Activated CD4-positive, alpha-beta T cell treated with anti-CD3 and anti-CD28 coated beads for 24 hours (primary cell): ENCODE measurements at places on chromosomes 16 and 17.

DNA sequence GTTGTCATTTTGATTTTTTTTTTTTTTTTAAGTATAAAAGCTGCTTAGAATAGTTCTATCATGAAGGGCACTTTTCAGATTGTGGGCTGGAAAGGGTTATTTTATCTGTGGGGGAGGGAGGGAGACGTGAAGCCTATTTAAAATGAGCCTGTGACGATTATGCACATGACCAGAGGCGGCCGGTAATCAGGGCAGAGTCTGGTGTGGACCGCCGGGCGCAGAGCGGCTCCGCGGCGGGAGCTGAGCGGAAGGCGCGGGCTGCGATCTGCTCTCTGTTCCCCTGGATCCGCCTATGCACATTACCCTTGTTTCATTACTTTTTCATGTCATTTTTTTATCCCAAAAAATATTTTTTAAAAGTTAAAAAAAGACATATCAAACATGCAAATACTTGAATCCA is 23.5 kb downstream of the TMC6 start:
- DNase-seq, result no peak

GRCh38 chr17:51508048-51508447 is 247.7 kb downstream of the UTP18 start:
- no peak for DNase-seq

- DNase-seq, result no peak
These were observed 13.2 kb upstream of the SLC12A3 start for GRCh38 chr16:56851671-56852400.

DNA sequence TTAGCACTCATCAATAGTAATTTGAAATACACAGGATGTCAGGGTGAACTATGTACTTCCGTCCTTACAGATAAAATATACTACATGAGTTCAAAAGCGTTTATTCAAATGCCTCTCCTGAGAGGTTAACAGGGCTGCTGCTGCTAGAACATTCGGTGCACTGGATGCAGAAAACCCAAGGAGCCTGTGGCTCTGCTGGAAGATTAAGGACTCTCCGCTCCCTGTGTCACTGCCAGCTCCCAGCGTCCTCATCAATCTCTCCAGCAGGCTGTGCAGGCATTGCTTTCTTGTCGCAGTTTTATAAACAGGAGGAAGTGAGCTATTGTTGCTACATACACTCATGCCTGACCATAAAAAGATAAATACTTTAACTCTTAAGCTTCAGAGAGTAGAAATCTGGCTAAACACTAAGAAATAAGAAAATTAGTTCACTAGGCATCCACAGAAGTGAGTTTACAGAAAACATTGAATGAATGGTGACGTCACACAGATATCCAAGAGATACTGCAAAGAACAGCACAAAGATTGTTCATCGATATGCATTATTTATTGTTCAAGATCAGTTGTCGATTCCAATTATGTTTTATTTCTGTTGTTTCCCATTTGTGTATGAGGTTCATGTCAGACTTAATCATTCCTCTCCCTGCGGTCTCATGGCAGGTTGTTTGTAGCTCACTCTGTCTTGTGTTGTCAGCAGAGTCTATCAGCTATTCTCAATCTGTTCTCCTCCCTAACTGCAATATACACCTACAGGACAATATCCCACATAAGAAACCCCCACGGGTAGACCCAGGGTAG is 127.9 kb upstream of the MON1B start:
- DNase-seq, result no peak

DNA sequence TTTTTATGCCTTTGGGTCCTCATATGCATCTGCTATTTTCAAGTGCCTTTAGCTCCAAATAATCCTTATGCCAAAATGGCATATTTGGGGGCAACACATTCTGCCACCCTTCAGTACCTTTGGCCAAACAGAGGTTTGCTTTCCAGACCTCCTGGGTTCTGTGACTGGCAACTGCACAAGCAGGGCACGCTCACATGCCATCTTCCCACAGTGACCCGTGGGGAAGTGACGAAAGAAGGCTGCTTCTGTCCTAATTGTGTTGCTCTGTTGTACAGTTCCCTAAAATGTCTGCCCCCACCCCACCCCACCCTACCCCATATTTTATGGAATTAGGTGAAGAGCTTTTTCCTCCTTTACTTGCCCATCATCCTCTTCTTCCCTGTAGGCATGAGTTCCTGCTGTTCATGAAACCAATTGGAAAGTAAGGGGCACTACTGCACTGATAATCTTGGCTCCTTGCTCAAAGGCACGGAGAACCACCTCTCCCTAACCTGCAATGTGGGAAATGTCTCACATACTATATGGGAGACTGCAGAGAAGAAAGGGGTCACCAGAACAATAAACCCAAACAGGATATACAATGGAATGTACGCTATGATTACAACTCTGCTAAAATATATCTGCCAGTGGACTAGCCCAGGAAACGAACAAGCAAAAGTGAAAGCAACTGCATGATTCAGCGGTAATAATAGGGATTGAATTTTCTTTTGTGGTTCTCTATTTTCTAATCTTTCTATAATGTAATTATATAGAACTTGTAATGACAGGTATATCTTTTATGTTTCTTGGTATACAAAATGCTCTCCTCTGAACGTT is 3.3 kb upstream of the SLFN12L start:
- DNase-seq, result no peak

DNA sequence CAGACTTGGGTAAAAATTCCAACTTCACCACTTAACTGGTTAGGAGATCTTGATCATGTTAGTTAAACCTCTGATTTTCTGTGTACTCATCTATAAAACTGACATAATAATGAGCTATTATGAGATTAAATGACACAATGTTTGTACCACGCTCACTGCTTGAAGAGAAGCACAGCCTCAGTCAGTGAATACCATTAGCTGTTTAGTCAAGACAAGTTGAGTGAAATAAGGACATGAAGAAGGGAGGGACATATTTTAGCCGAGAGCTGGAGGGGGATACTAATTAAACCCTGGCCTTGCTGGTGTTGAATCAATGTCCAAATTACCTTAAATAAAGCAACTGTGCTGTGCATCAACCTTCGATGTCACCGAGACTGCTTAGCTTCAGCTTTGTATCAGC is 105.1 kb upstream of the TOX3 start:
- no peak for DNase-seq

- no peak for DNase-seq
These were observed 5.6 kb downstream of the NT5C start for GRCh38 chr17:75125984-75126383.

DNA sequence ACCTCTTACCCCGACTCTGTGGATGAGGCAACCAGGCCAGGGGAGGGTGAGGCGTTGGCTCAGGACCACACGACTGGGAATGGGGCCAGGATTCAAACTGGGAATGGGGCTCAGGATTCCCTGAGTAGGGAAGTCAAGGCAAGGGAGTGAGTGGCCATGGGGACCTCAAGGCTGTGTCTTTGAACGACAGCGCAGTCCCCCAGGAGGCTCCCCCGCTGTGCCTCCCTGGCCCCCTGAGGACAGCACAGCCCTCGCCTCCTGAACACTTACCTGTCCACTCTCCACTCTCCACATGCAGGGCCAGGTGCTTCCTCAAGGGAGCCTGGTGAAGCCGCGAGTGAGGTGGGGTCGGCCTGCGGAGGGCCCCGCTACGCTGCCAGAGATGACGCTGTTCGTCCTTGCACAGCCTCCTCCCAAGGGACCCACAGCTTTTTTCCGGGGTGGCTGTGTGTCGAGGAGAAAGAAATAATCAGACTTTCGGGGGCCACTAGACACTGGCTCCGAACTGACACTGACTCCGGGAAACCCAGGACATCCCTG is 6.9 kb downstream of the ZNF469 start:
- no peak for DNase-seq

DNA sequence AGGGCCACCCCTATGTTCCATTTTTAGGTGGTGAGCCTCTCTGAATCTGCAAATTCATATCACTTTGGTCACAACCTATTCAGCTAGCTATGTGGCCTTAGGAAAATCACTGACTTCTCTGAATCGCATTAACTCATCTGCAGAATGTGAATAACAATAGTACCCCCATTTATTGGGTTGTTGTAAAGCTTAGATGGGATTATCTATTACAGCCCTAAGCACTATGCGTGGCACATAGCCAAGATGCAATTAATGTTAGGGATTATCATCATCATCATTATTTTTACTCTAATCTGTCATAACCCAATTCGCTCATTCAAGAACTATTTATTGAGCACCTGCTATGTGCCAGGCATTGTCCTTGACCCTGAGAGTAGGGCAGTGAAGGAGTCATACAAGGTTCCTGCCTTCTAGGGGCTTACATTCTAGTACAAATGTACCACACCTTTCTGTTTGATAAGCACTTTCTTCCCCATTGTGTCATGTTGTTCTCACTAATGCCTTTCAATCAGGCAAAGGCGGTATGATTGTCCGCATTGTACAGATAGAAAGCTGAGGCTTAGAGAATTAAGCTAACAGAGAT is 38.5 kb downstream of the CHD9 start:
- no peak for DNase-seq

- DNase-seq, result no peak
These were observed 79.0 kb downstream of the CDH8 start for GRCh38 chr16:61957075-61957855.

DNA sequence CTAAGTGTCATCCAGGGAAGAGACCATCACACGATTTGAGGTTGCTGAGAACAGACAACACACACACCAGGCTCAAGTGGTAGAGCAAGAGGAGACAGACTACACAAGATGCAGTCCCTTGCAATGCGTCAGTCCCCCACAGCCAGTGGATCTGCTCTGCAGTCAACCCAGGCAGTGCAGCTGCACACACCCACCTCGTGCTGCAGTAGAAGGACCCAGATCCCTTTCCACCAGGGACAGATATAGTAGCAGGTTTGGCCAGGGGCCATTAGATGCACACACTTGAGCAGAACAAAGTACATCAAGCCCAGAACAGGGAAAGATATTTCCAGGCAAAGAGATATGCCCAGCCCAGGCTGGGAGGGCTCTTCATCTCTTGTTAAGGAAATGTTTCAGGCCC is 112.9 kb downstream of the GRIN2A start:
- DNase-seq, result no peak

GRCh38 chr16:59090541-59090940 is 356.4 kb upstream of the GOT2 start:
- DNase-seq, result no peak

- DNase-seq, result no peak
These were observed 149.4 kb upstream of the HS3ST2 start for GRCh38 chr16:22664561-22664997.

DNA sequence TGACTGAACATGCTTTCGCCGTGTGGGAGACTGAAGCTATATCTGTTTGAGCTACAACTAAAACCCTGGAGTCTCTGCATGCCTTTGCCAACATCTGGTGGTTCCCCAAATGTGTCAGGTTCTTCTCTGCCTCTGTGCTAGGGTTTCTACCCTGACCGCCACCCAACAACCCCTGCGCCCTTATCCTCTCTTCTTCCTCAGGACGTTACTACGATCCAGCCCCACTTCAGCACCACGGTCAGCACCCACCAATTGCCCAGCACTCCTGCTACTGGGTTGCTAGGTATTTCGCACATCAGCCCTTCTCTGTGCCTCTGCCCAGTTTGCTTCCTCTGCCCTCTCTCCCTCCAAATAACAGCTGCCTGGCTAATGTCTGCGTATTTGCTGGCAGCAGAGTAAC is 106.3 kb upstream of the HSBP1 start:
- DNase-seq, result no peak

- peak; percentile 43 for DNase-seq
These were observed 14.4 kb downstream of the GUCY2D start for GRCh38 chr17:8016632-8017424.

DNA sequence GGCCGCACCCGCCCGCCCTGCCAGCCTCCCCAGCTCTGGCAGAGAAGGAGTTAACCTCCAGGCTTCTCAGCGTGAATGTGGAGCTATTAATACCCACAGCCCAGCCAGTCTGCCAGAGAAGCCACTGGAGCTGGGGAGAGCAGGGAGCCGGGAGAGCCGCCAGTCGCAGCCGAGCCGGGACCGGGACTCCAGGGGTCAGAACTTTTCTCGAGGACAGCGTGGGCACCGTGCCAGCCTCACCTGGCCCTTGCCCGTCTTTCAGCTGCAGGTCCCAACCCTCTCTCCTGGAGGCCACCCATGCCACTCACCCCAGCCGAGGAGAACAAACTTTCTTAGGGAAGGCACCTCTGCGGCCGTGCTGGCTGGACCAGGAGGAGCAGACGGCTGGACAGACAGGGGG is 33.8 kb upstream of the SBK1 start:
- DNase-seq, result no peak

- DNase-seq, result no peak
These were observed 833 bp downstream of the WSCD1 start for GRCh38 chr17:6070913-6071511.

- DNase-seq, result no peak
These were observed 3.8 kb downstream of the NKIRAS2 start for GRCh38 chr17:42023524-42024349.

DNA sequence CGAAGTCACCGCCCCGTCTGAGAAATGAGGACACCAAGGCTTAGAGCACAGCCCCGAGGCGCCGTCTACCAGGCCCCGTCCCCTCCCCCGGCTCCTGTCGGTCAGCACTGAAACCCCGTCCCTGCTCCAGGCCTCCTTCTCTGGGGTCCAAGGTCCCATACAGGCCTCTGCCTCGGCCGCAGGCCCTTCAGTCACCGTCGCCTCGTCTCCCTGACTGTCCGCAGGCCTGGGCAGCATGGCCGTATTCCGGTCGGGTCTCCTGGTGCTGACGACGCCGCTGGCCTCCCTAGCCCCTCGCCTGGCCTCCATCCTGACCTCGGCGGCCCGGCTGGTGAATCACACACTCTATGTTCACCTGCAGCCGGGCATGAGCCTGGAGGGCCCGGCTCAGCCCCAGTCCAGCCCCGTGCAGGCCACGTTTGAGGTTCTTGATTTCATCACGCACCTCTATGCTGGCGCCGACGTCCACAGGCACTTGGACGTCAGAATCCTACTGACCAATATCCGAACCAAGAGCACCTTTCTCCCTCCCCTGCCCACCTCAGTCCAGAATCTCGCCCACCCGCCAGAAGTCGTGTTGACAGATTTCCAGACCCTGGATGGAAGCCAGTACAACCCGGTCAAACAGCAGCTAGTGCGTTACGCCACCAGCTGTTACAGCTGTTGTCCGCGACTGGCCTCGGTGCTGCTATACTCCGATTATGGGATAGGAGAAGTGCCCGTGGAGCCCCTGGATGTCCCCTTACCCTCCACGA is 617 bp downstream of the COASY start:
- no peak for DNase-seq

- peak; percentile 8 for DNase-seq
These were observed 44.4 kb downstream of the LYRM1 start for GRCh38 chr16:20944861-20945574.

- DNase-seq, result no peak
These were observed 25.1 kb downstream of the CD300LG start for GRCh38 chr17:43871946-43872690.

- DNase-seq, result no peak
These were observed 4.6 kb downstream of the CNTD1 start for GRCh38 chr17:42803074-42803883.

DNA sequence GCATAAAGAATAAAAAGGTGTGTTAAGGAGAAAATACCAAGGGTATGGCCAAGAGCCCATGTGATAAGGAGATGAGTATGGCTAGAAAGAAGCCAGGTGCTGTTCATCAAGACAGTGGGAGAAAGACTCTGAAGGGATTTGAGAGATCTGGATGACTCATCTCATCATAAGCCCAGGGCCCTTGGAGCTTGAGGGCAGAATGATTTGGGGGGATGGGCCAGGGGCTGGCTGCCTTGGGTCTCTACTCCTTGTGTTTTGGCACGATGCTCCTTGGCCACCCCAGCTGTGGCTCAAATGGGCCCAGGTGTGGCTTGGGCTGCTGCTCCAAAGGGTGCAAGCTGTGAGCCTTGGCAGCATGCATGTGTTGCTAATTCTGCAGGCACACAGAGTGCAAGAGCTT is 14.5 kb upstream of the TNFRSF13B start:
- no peak for DNase-seq

- DNase-seq, result no peak
These were observed 14.2 kb downstream of the POLR3K start for GRCh38 chr16:38941-39892.

GRCh38 chr17:46121165-46121764 is 72.0 kb downstream of the KANSL1 start:
- DNase-seq, result no peak
